Urinary bladder (tissue), 4 donors: ENCODE measurements at places on chromosomes 2 and 18.
A peak's percentile ranks its signal among the peaks of the same experiment; 100 is the strongest.

DNA sequence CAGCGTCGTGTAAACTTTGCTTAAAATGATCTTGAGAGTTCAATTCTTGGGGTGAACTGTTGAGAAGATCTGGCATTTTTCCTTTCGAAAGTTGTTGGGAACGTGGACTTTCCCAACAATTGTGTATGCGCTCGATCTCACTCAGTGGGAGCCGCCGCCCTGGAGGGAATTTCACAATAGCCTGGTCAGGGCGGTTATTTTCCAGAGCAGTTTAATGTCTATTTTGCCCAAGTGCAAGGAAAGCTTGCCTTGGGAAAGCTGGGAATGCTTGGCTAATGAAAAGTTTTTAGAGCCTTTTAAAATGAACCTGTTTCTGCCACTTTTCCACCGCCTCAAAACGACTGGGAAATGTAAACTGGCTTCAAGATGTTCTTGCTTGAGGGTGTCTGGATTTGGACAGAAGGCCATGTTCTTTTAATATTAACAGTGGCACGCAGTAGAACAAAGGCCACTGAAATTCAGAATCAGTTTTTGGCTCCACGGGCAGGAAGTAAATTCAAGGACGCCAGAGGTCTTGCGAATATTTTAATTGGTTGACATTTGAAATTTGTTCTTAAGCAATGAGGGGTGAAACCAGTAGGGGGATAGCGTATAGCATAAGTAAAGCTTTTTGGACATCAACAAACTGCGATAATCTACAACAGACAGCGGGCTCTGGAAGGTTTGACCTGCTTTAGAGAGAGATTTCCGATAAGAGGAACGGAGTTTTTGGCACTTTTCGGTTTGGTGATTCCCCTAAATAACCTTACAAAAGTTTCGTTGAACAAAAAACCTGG, 1.2 kb downstream of the CFLAR start:
- no peak for DNase-seq

GRCh38 chr18:9838144-9838877, 47.5 kb upstream of the TXNDC2 start:
- DNase-seq = no peak

- no peak for DNase-seq
Measured at GRCh38 chr2:46411985-46412384, 67.4 kb upstream of the TMEM247 start.

DNA sequence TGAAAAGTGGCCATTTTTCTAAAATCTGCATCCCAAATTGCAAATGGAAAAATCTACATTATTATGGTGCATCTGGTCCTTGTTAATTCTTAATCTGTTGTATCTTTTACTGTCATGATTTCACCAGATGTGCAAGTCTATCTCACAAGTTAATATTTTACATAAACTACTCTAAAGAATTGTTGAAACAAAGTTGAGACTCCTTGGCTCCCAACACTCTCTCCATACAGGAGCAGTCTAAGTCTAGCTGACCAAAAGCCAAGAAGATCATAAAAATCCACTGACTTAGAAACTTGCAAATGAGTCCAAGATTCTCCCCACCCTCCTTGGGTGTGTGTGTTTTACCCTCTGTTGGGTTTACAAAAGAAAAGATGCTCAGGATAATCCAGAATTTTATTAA, 85.1 kb downstream of the NCKAP5 start:
- peak; percentile 31 for DNase-seq

DNA sequence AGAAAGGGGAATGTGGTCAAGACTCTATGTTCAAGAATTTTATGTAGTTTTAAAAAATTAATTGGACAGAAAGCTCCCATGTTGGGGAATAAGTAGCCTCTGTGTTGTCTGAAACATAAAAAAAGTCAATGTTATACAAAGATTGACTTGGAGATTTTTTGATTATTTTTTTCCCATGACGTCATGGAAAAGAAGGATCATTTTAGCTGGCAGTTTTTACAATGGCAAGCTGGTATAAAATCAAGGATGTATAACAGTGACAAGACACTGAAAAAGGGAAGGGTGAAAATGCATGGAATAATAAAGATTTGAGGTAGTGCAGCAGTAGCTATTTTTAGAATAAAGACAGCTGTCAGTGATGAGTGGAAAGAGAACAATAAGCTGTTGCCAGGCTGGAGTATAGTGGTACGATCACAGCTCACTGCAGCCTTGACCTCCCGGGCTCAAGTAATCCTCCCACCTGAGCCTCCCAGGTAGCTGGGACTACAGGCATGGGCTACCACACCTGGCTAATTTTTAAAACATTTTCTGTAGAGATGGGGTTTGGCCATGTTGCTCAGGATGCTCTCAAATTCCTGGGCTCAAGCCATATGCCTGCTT, 9.2 kb downstream of the SLC39A10 start:
- DNase-seq = no peak

DNA sequence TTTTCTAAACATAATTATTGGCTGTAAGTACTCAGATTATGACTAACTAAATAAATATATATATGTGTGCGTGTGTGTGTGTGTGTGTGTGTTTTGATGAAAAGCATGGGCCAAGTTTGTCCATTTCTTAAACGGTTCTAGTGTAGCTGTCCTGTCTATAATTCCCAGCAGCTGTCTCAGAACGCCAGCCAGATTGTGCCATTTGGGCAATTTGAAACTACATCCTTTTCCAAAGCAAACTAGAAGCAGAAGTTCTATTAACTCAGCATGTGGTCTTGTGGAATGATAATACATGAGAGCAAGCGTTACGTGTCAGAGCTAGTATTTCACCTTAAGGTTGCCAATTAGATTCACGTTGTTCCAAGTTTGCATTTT, 1.7 kb downstream of the ARHGAP28 start:
- DNase-seq = no peak

GRCh38 chr2:217086038-217086522, 226.2 kb upstream of the TNP1 start:
- DNase-seq = no peak

- peak; percentile 66 for DNase-seq
Measured at GRCh38 chr2:74421221-74421870, at the start of the genes C2orf81 and WDR54. TSS of gene C2orf81 (minus strand) at chr2:74421619. CDS start at chr2:74421560, 59 bp downstream. TSS of gene WDR54 (plus strand) at chr2:74421730. CDS start at chr2:74422154, 424 bp downstream.

- DNase-seq = peak; percentile 26
Measured at GRCh38 chr2:164719996-164720941, 99.0 kb upstream of the GRB14 start.

GRCh38 chr2:112275887-112276773, 733 bp downstream of the ZC3H6 start:
- DNase-seq = peak; percentile 67

DNA sequence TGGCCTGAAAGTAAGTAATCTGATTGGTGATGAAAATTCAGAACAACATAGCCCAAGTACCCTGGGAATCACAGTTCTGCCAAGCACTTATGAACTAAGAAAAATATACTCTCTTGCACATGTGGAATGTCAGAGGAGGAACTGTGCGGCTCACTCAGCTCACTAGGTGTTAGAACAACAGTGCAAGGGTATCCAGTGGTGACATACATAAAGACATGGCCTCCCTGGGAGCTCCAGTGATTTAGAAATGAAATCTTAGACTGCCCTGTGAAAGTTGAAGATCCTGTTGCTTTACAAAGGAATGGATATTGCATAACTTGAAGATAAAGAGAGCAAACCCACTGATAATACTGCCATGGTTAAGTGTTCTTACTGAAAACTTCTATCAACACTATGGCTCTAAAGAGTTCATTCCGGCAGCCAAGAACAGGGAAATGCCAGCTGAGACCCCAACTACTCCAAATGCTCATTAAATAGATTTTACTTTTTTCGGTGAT, 246.2 kb downstream of the ARHGAP15 start:
- DNase-seq = no peak

DNA sequence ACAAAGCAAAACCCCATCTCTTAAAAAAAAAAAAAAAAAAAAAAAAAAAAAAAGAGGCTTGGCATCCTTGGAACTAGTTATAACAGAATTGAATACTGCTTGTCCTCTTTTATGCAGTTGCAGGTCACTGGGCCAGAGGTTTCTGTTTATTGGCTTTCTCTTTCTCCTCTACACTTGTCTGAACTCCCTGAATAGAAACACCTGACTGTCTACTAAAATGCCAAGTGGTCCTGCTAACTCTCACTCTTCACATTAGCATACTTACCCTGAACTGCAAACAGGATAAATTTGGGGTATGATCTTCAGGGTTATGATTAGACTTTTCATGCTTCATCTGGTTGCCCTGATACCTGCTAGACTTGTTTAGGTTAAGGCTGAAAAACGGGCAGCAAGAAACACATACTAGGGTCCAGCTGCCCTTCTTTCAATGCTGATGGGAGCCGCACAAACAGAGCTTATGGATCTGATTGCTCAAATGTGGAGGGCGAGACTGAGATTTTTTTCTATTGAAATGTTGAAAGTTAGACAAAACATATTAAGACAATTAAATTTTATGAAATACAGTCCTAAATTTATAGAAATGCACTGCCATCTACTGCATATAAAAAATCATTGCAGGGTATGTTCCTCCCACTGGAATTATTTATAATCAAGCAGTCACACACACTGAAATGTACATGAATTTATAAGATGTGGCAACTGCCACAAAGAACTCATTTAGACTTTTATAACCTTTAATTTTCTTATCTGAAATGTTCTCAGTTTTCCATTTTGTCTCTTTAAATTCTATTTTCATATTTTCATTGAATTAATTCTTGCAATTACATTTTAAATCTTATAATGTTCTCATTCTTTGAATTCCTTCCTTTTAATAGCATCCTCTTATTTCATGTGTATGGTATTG, 40.8 kb downstream of the GTF3C3 start:
- DNase-seq = no peak

DNA sequence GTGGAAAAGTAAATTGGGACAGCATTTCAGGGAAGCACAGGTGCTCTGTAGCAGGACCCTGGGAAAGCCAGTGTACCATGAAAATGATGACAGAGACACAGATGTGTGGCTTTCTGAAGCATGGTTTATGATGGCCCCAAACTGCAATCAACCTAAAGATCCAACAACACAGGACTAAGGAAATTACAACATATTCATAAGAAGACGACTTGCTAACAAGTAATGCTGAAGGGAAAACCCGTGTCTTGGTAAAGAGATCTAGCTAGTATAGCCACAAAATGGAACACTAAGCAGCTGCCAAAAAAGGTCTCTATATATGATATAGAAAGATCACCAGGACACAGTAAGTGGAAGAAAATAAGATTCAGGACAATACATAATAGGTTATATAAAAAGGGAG, 53.2 kb downstream of the UXS1 start:
- DNase-seq = no peak

DNA sequence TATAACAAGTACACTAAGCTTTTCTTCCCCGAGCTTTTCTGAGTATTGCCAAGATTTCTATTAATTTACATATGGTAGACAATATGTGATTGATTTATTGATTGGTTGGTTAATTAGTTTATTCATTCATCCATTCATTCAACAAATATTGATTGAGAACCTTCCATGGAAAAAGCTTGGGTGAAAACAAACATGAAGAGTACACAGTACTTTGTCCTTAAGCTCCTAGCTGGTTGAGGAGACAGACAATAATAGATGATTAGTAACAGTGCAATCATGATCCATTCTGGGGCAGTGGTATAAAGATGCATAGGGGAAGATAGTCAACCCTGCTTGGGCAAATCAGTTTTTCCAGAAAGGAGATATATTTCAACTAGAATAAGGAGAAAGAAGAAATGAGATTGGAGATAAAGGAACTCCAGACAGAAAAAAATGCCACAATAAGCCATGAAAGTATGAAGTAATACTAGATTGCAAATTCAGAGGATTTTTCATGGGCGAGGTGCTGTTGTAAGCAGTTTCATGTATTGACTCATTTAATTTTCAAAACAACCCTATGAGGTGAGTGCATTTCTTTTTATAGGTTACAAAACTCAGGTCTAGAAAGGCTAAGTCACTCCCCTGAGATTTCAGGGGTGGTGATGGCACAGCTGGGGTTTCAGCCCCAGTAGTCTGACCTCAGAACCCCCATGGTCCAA, 129.5 kb downstream of the RND3 start:
- DNase-seq = no peak

GRCh38 chr2:138432971-138433370, 68.6 kb upstream of the SPOPL start:
- DNase-seq = no peak

DNA sequence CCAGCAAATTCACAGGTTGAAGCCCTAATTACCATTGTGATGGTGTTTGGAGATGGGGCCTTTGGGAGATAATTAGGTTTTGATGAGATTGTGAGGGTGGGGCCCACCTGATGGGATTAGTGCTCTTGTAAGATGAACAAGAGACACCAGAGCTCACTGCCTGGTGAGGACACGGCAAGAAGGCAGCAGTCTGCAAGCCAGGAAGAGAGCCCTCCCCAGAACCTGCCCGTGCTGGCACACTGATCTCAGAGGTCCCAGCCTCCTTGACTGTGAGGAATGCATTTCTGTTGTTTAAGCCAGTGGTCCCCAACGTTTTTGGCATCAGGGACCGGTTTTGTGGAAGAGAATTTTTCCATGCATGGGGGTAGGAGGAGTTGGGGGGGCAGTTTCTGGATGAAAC, 240.7 kb downstream of the KLHL29 start:
- DNase-seq = no peak

GRCh38 chr18:76756531-76757253, 65.7 kb upstream of the ZNF236 start:
- peak; percentile 7 for DNase-seq

DNA sequence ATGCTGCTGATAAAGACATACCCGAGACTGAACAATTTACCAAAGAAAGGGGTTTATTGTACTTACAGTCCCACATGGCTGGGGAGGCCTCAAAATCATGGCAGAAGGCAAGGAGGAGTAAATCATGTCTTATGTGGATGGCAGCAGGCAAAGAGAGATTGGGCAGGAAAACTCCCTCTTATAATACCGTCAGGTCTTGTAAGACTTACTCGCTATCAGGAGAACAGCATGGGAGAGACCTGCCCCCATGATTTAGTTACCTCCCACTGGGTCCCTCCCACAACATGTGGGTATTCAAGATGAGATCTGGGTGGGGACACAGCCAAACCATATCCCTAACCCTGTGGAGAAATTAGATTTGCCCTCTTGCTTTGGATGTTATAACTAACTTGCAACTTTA, 1068.0 kb upstream of the ZEB2 start:
- DNase-seq = no peak

GRCh38 chr18:79169958-79170555, 100.9 kb downstream of the ATP9B start:
- no peak for DNase-seq

DNA sequence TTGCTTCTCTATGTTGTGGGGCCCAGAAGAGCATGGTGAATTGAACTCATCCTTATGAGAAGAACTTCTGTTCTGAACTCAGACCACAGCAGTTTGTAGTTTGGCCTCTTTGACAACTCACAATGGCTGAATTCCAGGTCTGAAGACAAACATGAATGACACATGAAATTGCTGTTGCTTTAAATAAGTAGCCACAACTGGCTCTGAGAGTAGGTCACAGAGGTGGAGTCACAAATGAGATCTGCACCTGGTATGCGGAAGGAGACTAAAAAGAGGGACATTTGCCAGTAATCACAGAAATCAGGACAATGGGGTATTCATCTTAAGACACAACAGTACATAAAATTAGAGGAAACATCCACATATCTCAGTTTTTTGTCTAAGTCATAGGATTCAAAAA, 290.3 kb upstream of the MMADHC start:
- no peak for DNase-seq

- DNase-seq = no peak
Measured at GRCh38 chr2:14385043-14385442, 247.5 kb upstream of the LRATD1 start.
